ENCODE measurements at places on chromosomes 5 and 9. TPM values are rescaled to one million over a fixed set of nuclear protein-coding genes. Genes with fewer than 3 reads are reported as not detected.

The PLAC8L1 gene
- 0.29 TPM for total RNA-seq

The MYORG gene
- 3.6 TPM for total RNA-seq

The NTRK2 gene
- 0.10 TPM for total RNA-seq

The IFNA21 gene
- not detected for total RNA-seq

The PCDHA9 gene
- total RNA-seq: under 0.01 TPM

The SH3RF2 gene
- total RNA-seq: 0.67 TPM

The LURAP1L gene
- 2.3 TPM for total RNA-seq

The EPB41L4B gene
- total RNA-seq: 1.3 TPM

The ADGRD2 gene
- not detected for total RNA-seq

Data from vein endothelial cell (primary cell).